Thoracic aorta (tissue), 2 donors: ENCODE measurements at places on chromosomes 7 and 10.

DNA sequence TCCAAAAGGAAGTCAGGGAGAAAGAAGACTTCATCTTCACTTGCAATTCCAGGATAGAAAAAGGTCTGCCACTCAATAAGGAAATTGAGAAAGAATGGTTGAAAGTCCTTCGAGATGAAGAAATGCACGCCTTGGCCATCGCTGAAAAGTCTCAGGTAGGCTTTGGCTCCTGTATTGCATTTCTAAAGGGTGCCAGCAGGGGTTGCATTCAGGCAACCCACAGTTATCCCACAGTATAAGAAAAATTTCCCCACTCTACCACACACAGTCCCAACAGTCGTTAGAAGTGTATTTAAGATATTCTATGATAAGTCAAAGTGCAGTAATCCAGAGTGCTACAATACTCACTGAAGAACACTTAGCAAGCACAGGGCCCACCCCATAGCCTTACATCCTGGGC lies 93.4 kb upstream of the FGL2 start:
- DNase-seq, result no peak

GRCh38 chr7:128915271-128915819 lies 4.8 kb upstream of the KCP start:
- no peak for DNase-seq

DNA sequence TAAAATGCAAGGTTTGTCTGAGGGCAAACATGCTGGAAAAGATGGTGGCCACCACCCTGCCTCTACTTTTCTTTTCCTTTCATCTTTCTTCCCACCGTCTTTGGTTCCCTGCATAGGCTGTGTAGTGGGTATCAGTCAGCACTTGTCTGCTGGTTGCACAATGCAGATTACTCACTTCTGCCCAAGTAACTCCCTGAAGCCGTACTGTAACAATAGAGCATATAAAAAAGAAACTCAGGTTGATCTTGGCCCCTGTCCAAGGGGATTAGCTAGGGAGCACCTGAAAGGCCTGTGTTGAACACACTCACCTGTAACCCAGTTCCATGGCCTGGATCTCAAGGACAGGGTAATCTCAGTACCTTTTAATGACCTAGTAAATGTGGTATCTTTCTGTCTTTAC lies 533.0 kb upstream of the GALNT17 start:
- no peak for DNase-seq

- no peak for DNase-seq
Observed at GRCh38 chr7:47763063-47763974, 181.4 kb upstream of the TNS3 start.

DNA sequence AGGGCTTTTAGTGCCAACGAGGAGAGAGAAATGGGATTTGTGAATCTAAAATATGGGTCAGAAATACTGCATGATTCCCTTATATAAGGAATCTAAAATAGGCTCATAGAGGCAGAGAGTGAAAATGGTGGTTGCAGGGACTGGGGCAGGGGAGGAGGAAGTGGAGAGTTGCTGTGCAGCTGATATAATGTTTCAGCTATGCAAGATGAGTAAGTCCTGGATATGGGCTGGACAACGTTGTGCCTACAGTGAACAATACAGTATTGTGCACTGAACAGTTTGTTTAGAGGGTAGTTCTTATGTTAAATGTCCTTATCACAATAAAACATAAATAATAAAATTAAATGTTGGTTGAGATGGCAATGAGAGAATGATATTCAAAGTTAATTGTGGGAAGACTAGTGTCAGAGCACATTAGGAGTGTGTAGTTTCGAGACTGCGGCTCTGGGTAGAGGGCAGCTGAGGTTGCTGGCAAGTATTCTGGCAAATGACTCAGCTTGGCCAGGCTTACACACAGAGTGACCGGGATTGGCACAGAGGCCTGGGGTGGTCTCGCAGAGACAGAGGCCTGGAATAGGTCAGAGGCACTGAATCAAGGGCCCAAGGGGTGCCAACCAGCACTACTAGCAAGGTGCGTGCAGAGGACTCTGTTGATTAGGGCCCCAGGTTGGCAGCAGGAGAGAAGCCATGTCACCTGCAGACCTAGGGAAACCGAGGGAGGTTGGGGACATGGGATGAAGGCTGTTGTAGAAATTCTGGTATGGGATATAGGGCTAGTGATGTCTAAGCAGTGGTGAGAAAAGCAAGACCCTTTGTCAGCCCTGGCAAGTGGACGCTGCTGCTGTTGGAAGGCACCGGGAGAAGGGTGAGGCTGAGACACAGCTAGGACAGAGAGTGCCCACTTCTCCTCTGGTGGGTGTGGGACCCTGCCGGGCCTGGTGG lies 2.8 kb upstream of the DEPP1 start:
- DNase-seq, result no peak

DNA sequence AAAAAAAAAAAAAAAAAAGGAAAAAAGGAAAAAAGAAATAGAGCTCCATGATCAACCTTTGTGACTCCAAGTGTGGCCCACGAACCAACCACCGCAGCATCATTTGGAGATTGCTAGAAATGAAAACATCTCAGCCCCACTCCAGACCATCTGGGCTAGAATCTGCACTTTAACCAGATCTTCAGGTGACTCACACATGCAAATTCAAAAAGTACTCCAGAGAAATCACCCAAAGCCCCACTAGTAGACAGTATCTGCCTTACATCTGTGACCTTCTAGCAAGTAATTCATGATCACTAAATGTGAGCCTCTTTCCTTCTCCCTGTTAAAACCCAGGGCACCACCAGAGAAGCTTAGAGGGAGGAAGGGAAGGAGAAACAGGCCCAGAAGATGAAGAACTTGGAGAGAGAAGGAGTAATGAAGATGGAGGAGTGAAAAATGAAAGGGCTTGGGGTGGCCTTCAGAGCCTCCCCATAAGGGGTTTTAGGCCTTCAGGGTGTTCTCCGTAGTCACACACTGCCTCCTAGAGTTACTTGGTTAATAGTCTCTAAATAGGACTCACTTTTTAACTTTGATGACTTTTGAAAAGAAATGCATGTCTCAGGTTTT lies 94.0 kb downstream of the SLC37A3 start:
- no peak for DNase-seq

- no peak for DNase-seq
Observed at GRCh38 chr7:906776-907157, 30.4 kb downstream of the GET4 start.

- no peak for DNase-seq
Observed at GRCh38 chr10:47240173-47240572, 59.8 kb upstream of the GDF10 start.

GRCh38 chr10:106903180-106903579 lies 261.3 kb downstream of the SORCS1 start:
- DNase-seq, result no peak

- DNase-seq, result no peak
Observed at GRCh38 chr7:17912536-17913235, 27.6 kb downstream of the SNX13 start.

- DNase-seq, result no peak
Observed at GRCh38 chr10:24722131-24722675, 1.5 kb downstream of the ARHGAP21 start.

DNA sequence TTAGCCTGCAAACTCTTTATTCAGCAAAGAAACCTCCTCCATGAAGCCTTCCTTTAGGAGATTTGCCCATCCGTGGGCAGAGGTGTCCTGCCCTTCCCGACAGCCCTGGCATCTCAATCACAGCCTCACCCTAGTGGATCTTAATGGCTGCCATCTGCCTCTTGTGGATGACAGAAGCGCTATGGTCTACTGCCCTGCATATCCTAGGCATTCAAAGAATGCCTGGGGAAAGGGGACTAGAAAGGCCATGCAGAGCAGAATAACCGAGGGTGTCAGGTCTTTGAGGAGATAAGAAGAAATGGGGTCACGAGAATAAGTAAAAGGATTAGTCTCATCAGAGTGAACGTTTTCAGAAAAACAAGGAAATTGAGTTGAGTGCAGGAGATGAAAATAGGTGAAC lies 57.7 kb upstream of the SPOCK2 start:
- DNase-seq, result no peak

GRCh38 chr7:35993113-35993512 lies 159.9 kb upstream of the EEPD1 start:
- no peak for DNase-seq

DNA sequence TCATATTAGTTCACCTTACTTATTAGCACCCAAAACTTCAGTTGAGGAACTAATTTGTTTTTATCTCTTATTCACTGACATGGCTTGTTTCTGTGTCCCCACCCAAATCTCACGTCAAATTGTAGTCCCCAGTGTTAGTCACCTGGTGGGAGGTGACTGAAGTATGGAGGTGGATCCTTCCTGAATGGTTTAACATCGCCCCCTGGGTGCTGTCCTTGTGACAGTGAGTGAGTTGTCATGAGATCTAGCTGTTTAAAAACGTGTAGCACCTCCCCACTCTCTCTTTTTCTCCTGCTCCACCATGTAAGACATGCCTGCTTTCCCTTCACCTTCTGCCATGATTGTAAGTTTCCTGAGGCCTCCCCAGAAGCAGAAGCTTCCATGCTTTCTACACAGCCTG lies 75.0 kb upstream of the HECTD2 start:
- no peak for DNase-seq

DNA sequence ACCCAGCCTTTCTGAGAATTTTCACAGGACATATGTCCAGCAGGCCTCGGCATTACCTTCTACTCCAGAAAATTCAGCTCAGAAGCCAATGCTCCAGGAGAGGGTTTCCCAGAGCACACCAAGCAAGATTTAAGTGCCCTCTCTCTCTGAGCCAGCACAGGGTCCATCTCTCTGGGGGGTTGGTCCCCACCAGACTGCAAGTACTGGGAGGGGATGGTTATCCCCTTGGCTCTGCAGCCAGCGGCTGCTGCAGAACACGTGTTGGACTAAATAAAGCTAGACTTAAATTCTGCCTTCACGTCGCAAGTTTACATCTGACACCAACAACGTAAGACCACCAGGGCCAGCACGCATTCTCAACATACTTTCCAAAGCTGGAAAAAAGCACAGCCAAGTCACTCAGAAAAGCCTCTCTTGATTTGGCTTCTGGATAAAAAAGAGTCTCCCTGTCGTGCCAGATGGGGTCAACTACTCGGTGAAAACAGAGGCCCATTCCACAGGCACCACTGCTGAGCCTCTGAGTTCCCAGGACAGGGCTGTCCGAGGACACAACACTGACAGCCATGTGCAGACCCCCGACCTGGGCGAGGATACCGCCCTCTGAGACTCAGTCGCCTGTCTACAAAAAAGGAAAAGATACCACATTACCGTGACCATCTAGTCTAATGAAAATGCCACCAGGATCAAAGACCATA lies 77.3 kb downstream of the CTBP2 start:
- no peak for DNase-seq

DNA sequence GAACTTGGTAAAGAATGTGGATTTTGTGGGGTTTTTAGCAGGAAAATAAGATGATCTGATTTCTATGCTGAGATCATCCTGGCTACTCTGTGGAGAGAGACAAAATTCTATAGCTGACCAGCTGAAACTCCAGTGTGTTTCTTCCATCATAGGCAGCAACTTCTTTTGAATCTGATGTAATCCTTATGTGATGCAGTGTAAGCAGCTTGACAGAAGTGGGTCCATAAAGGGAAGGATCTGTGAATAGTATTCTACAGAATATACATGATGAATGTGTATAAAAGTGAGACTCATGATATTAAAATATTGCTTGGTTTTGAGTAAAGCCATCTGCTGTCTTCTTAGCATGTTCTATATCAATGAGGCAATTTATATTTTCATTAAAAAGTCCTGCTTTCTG lies 4.4 kb downstream of the MYO3A start:
- no peak for DNase-seq

DNA sequence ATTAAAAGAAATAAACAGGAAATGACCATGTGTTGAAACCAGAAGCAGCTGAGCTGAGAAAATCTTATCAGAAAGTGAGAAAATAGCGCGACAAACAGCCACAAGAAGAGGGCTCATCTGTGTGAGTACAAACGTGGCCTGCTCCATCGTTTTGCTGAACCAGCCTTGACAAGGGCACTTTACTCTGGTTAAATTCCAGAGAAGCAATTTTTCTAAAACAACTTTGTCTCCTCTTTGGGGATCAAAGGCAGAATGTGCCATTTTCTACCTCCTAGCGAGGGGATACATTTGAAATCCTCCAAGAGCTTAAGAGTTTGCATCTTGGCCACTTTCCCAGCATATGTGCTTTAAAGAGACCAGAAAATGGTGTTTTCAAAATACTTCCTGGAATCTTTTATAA lies 51.3 kb upstream of the VIPR2 start:
- DNase-seq, result no peak

GRCh38 chr7:25707768-25708620 lies 444.0 kb upstream of the NFE2L3 start:
- no peak for DNase-seq

DNA sequence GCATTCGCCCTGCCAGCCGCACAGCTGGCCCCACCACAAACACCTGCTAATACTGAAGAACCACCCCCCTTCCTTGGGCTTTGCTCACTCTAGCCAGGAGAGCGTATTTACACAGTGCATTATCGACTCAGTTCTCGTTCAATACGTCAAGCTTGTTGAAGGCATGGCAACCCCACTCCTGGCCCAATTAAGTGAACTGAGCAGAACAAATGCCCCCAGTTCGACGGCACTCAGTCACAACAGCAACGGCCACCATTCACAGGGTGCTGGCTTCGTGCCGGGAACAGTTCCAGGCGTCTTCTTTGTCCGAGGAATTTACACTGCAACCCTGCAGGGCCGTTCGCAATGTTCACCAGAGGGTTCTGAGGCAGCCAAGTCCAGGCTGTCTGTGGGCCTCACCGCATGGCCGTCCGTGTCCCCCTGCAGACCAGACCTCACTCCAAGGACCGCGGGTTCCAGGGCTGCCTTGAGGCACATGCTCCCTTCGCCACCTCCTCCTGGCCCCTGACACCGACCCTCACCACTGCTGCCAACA lies 175.3 kb downstream of the DIP2C start:
- peak; percentile 19 for DNase-seq

GRCh38 chr7:108424013-108424412 lies 32.2 kb downstream of the NRCAM start:
- DNase-seq, result no peak

- no peak for DNase-seq
Observed at GRCh38 chr7:24444666-24445440, 128.4 kb upstream of the PALS2 start.

DNA sequence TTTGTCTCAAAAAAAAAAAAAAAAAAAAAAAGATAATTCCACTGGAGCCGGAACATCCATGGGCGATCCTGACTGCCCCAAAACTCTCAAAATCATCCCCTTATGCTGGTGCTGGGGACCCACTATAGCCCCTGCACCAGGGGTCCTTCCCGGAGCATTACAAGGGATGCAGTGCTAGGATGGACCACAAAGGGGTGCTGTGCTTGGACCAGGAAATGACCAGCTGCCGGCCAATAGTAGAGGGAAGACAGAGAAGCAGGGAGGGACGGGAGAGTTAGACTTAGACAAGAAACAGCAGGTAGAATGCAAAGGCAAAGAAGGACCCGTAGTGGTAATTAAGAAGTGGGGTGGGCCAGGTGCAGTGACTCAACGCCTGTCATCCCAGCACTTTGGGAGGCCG lies 40.5 kb downstream of the RCC1L start:
- no peak for DNase-seq

GRCh38 chr7:139431010-139431409 lies 52.5 kb downstream of the KLRG2 start:
- DNase-seq, result no peak

DNA sequence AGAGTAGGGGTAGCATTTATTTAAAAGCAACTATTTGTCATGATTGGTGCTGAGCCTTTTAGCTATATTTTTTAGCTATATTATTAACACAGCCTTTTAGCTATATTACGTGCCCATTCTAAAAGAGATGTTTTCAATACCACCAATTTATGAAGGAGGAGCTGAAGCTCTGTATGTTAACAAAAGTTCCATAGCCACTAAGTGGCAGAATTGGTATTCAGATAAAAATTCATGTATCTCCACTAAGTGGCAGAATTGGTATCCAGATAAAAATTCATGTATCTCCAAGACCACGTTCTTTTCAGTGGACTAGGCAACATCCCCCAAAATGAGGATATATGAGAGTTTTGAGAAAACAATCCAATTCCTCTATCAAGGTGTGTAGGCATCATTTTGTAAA lies 268.6 kb downstream of the HGF start:
- no peak for DNase-seq
